ENCODE measurements at places on chromosomes 5 and 9. TPM values are rescaled to one million over a fixed set of nuclear protein-coding genes. Genes with fewer than 3 reads are reported as not detected.

- no peak for DNase-seq
Observed at GRCh38 chr5:132115375-132115774, 41.8 kb downstream of the CSF2 start.

DNA sequence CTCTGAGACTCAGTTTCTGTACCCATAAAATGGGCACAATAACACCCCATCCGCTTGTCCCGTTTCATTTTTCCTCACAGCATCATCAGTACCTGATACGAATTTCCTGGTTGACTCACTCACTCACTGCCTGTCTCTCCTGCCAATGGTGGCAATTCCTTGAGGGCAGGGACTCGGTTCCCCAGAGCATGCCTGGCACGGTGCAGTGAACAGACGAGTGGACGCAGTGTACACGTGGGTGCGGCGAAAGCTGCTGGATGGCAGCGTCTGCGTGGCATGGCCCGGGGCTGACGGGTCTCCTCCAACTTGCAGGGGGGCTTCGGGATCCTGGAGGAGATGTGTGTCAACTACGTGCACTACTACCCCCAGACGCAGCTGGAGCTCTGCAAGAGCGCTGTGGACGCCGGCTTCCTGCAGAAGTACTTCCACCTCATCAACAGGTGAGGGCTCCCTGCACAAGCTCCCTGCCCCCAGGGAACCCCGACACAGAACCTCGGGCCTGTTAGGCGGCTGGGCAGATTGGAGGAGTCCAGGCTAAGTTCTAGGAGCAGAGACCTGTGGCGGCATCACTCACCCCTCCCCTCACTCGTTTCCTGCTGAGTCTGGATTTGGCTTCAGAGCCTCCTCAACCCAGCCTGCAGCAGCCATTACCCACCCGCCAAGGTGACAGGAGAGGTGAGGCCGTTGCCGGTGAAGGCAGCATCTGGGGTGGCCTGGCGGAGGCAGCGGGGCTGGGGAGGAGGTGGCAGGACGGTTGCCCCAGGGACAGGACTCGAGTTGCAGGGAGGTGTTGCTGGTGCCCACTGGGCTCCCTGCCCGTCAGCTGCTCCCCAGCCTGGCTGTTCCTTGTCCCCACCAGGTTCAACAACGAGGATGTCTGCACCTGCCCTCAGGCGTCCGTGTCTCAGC, 20.3 kb downstream of the DBH start:
- DNase-seq: peak; percentile 59

- DNase-seq: no peak
Observed at GRCh38 chr5:77425420-77425819, 66.7 kb downstream of the WDR41 start.

DNA sequence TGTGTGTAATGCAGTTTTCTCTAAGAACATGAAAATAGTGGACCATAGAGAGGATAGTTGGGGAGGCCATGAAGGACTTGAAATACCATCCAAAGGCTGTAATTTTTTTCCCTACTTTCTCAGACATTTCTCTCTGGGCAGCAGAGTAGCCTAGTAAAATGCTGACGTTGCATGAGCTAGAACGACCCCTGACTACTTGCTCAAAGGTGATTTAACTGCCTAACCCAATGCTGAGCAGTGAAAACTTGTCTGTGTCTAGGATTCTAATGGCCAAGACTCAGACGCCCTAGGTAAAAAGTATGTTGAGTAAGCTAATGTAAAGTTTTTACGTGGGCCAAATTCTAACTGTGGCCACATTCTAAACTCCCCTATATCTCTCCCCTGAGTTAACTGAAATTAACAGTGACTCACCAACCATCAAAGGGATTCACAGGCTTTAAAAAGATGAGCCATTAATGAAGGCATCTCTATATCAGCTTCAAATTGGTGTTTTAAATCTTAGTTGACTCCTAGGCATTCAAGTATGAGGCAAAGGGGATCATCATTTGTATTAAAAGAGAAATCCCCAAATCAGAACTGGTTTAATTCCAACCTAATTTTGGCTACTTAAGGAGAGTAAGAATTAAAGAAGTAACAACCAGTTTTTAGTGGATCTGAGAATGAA, 121.0 kb upstream of the GAS1 start:
- DNase-seq: no peak

DNA sequence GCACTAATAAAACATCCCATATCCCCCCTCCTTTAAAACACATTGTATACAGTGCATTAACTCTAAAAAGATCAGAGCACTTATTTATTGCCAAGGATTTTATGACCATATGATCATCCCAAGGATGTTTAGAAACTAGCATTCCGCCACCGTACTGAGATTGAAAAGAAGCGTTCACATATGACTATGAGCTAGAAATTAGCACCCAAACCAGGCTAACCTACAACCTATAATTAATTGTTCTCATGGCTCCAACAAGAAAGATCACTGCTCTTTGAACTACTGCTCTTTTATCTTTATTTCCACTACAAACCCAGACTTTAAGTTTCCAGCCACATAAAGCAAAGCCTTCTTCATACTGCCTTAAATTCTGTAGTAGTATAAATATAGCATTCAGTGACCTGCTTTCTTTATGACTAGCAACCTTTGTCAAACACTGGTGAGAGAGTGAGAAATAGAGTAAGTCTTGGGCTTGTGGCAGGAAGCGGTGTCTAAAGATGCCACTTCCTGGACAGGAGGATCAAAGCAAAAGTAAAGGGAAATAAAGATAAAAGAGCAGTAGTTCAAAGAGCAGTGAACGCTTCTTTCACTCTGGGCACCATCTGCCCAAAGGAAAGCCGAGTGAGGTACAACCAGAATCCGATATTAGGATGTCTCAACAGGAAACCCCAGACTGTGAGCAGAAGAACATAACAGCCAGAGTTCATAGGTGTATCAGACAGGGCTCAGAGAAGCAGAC, 151.1 kb upstream of the ERCC6L2 start:
- peak; percentile 93 for DNase-seq

DNA sequence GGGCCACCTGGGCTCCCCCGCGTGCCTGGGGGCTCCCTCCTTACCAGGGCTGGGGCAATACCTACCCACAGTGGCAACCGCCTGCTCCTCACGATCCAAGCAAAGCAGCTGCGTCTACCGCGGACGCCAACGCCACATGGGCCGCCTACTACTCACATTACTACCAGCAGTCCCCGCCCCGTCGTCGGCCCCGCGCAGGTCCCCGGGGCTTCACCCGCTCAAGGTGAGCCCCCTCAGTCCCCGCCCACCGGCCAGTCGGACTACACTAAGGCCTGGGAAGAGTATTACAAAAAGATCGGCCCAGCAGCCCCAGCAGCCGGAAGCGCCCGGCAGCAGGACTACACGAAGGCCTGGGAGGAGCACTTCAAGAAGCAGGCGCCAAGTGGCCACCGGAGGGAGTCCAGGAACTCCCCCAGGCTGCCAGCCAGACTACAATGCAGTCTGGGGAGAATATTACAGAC, 106.0 kb upstream of the MTAP start:
- no peak for DNase-seq

DNA sequence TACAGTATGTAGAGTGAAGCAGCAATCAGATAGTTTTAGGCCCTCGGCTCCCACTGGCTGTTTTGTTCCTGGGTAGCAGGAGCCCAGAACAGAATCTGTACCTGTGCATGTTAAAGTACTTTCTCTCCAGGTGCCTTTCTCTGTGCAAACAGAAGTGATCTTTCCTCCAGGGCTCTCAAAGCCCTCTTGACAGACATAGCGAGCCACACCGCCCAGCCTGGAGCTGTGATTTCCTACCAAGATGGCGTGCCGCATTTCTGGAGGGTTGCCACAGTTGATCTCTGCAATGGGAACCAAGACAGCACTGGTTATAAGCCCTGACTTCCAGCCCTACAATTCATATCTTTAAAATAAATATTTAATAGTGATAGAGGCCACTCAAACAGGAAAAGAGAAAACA, 50.9 kb downstream of the SUSD1 start:
- no peak for DNase-seq

DNA sequence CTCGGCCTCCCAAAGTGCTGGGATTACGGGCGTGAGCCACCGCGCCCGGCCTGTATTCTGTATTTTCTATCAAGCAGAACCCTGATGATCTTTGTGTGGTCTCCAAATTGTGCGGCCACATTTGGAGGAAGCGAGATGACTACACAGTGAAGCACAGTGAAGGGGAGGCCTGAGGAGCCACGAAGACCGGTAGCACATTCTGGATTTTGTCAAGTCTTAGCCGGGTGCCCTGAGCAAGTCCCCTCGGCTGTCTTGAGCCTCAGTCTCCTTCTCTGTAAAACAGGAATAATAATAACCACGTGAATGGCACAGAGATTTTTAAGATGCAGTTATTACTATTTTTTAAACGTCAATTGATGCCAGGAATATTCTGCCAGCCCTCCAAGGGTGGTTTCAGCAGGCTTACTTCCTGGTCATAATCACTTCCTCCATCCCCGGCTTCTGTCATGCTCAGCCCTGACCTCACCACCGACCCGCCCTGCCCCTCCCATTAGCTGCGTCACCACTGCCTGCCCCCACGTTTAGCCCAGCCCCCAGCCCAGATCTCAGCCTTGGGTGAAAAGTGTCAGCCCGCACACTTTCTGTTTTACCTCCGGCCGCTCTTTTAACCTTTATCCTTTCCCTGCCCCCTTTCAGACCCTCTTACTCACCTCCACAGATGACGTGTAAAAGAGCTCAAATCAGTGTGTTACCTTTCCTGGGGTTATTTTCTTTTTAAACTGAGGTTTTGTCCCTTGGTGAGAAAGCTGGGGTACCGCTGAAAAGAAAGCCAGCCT, 27.0 kb upstream of the ERGIC1 start:
- DNase-seq: peak; percentile 94

DNA sequence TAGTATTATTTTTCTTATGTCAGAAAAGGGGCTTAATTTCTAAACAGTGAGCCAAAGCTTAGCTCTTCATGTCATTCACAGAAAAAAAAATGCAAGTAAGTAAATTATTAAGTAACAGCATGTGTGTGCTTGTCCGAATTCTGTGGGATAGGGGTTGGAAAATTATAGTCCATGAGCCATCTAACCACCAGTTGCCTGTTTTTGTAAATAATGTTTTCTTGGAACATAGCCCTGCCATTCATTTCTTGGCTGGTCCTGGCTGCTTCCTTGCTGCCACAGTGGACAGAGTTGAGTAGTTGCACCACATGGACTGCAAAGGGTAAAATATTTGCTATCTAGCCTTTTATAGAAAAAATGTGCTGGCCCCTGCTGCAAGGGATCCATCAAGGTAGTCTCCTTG, 513.7 kb upstream of the WWC1 start:
- no peak for DNase-seq

- DNase-seq: no peak
Observed at GRCh38 chr5:84393969-84394368, 9.3 kb upstream of the EDIL3 start.

GRCh38 chr9:31140316-31140715, 1244.1 kb upstream of the ACO1 start:
- DNase-seq: no peak

- DNase-seq: peak; percentile 73
Observed at GRCh38 chr9:132169672-132170392, 8.0 kb downstream of the NTNG2 start.

DNA sequence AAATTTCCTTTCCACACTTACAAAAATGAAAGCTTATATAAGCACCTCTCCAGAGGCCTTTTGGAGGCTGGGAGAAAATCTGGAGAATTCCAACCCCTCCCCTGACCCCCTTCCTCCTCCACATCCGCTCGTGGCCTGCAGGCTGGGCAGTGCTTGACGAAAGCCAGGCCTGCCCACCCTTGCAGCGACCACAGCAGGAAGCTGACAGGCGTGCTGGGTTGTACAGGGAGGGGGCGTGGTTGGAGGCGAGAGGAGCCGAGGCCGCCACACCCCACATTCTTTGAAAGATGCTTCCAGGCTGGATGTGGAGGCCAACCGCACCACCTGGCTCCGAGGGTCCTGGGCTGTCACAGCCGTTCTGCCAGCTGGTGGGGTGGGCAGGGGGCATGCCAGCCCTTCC, 47.8 kb upstream of the IER5L start:
- peak; percentile 84 for DNase-seq

- DNase-seq: no peak
Observed at GRCh38 chr5:103834216-103834615, 271.6 kb upstream of the NUDT12 start.

GRCh38 chr9:16306586-16306985, 563.9 kb downstream of the BNC2 start:
- DNase-seq: no peak

GRCh38 chr9:124779368-124780059, 2.6 kb downstream of the OLFML2A start:
- DNase-seq: no peak

GRCh38 chr9:70641631-70642030, 227.2 kb upstream of the KLF9 start:
- no peak for DNase-seq

DNA sequence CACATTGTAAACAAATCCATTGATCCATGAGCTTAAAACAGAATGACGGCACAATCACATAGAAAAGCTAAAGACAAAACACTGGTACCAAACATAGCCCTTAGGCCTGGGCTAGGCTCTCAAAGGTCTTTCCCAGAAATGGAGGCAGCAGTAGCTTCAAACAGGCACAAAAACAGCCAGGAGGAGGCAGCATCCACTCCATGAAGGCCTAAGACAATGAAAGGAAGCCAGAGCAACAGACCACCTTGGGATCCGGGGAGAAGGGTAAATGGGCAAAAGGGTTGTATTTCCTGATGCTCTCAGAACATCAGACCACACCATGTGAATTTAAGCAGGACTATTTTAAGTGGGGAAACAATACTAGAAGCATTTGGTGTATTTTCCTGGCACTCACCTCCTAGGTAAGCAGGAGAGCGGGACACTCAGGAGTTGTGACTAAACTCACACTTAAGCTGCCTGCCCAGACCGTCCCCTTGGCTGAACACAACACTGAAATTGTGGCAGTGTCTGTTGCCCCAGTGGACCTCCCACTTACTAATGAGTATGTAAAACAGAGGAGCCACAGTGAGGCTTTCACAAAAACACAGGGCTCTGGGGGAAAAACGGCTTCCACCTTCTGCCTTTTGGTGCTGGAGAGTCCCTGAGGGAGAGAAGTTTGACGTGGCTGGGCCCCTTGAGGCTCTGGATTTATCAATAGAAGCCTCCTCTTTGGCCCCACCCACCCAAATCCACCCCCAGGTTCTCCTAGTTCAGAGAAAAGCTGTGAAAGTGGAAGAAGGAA, 11.9 kb downstream of the GNPDA1 start:
- DNase-seq: no peak

GRCh38 chr5:132020568-132021339, 9.3 kb upstream of the ACSL6 start:
- no peak for DNase-seq

GRCh38 chr9:126684965-126685465, 71.3 kb downstream of the LMX1B start:
- DNase-seq: no peak

GRCh38 chr5:7856855-7857254, 5.9 kb upstream of the CFAP90 start:
- peak; percentile 54 for DNase-seq

GRCh38 chr9:114962809-114963208, 32.4 kb upstream of the TNFSF8 start:
- DNase-seq: no peak

GRCh38 chr5:73370640-73371583, 77.7 kb downstream of the FOXD1 start:
- DNase-seq: no peak

The MAPK9 gene
- 44.6 TPM for total RNA-seq

The LRSAM1 gene
- 17.8 TPM for total RNA-seq

The SLC46A2 gene
- not detected for total RNA-seq

The SAP30L gene
- 40.4 TPM for total RNA-seq

The NR6A1 gene
- total RNA-seq: 0.26 TPM

The IFNA2 gene
- not detected for total RNA-seq

The CEP78 gene
- total RNA-seq: 59.1 TPM

The FCN2 gene
- not detected for total RNA-seq

The OMD gene
- not detected for total RNA-seq

The IRGM gene
- 4.1 TPM for total RNA-seq

The HK3 gene
- not detected for total RNA-seq

The SPINK13 gene
- total RNA-seq: not detected
